Central memory CD8-positive, alpha-beta T cell (primary cell): ENCODE measurements at places on chromosomes 16 and 17.

GRCh38 chr17:71337938-71338337 is 782.9 kb upstream of the SOX9 start:
- DNase-seq = no peak

DNA sequence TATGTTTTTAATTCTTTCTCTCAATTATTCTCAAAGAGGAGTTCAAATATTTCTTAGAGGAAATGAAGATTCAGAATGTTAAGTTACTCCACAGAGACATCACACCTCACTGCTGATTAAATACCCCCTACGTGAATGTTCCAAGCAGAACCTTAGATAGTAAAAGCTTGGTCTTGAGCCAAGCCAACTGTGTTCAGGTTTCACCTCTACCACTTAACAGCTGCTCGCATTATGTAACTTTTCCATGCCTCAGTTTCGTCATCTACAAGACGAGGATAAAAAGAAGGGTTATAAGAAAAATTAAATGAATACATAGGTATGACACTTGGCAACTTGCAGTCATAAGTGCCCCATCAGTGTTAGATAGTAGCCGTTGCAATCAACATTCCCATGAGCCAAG is 356.2 kb downstream of the RBFOX1 start:
- no peak for DNase-seq

DNA sequence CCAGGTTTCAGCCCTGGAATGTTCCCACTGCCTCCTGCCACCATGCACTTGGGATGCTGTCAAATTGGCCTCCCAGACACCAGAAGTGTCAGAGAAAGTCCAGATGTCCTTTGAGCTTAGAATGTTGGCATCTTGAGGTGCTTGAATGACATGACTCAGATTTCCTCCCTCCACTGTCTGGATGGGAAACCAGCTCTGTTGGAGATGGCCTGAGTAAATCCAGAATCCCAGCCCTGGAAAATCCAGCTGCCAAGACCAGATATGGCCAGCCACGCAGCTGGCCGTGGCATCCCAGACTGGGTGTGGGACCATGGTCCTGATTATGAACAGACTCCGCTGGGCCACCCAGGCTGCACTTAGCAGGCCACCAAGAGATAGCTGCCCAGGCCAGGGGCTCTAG is 57.0 kb upstream of the CLEC3A start:
- DNase-seq = no peak

DNA sequence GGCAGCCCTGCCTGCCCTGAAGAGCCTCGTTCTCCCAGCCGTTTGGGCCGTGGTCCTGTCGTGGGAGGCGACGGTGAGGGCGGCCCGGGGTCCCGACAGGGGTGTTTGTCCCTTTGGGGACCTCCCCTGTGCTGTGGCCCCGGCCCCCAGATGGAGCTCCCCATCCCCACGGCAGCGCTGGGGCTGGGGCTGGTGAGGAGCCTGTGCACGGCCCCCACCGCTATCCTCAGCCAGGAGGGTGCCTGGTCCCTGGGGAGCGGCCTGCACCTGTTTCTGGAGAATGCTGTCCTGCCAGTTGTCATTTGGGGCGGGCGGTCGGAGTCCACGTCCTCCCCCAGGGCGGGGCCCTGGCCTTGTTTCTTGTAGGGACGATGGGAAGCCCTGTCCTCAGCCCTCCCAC is 6.6 kb downstream of the CAPN15 start:
- DNase-seq = no peak

GRCh38 chr16:47079860-47080259 is 63.9 kb downstream of the NETO2 start:
- DNase-seq = no peak

DNA sequence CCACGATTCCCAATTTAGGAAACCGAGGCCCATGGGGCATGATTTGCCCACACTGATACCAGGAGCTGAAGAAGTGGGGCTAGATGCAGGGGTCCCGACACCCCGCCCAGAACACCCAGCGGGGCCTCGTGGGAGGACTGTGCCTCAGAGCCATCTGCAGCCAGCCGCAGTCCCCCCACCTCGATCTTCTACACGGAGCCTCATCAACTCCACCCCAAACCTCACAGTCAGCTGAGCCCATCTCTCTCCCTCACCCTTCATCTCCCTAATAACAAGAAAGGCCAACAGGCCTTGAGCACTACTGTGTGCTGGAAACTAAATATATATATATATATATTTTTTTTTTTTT is 4.2 kb downstream of the ITGAE start:
- DNase-seq = no peak

DNA sequence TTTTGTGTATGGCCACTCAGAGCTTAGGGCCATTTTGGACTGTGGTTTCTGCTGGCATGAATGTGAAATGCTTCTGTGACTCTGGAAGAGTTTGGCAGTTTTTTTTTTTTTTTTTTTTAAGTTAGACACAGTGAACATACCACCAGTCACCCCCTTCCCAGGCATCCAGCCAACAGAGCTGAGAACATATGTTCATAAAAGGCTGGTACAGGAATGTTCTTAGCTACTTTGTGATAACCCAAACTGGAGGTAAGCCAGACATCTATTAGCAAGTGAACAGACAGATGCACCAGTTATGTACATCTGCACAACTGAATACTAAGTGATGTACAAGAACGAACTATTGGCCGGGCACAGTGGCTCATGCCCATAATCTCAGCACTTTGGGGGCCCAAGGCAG is 92.7 kb downstream of the ABCC1 start:
- DNase-seq = no peak

- DNase-seq = no peak
Observed at GRCh38 chr16:11200592-11200991, 55.4 kb downstream of the SOCS1 start.

GRCh38 chr16:88468275-88469129 is 15.4 kb downstream of the ZFPM1 start:
- DNase-seq = no peak

GRCh38 chr16:64051824-64052223 is 1070.0 kb downstream of the CDH11 start:
- no peak for DNase-seq

GRCh38 chr16:13866073-13866472 is 53.9 kb upstream of the ERCC4 start:
- DNase-seq = no peak

DNA sequence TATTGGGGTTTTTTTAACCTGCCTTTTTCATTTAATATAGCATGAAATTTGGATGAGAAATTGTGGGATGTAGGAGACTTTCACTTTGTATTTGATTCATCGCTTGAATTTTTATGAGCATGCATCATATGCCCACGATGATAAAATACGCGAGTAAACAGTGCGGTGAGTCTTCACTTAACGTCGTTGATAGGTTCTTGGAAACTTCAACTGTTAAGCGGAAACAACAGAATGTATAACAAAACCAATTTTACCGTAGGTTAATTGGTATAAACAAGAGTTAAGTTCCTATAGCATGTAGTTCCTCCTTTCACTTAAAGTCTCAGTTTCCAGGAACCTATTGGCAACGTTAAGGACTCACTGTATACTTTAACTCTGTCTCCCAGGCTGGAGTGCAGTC is 28.7 kb downstream of the MMP15 start:
- DNase-seq = no peak

GRCh38 chr17:80998118-80998747 is 6.6 kb downstream of the CHMP6 start:
- no peak for DNase-seq

- no peak for DNase-seq
Observed at GRCh38 chr17:61504697-61505096, 52.5 kb downstream of the TBX4 start.

DNA sequence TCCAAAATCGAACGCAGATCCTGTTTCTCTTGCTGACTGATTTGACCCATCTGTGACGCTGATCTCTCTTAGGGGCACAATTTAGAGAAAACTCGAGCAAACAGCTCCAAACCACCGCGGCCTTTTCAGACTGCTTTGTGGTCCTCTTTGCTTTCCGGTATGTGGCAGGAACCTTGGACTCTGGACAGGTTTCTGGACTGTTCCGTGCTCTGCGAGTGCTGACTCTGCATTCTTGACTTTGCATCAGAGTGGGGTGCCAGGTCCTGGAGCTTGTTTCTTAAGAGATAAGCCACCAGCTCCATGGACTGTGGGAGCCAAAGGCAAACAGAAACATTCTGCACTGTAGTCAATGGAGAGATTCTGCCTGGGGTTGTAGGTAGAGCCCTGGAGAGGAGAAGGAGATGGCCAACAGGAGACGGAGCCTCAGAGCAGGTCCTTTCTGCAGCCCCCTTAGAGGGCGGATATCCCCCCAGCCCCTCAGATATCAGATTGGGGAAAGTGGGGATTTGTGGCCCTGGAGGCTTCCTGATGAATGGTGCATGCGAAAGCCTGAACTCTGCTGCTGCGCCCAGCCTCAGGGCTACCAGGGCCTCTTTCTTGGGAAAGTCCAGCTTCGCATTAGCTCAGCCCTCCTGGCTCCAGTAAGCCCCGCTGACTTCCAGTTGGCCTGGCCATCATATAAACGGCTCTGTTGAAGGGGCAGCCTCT is 65.6 kb downstream of the WIPI1 start:
- DNase-seq = peak; percentile 2

- DNase-seq = no peak
Observed at GRCh38 chr17:38510421-38511149, 82.3 kb downstream of the ARHGAP23 start.

- DNase-seq = no peak
Observed at GRCh38 chr16:11611871-11612664, 25.3 kb upstream of the LITAF start.

DNA sequence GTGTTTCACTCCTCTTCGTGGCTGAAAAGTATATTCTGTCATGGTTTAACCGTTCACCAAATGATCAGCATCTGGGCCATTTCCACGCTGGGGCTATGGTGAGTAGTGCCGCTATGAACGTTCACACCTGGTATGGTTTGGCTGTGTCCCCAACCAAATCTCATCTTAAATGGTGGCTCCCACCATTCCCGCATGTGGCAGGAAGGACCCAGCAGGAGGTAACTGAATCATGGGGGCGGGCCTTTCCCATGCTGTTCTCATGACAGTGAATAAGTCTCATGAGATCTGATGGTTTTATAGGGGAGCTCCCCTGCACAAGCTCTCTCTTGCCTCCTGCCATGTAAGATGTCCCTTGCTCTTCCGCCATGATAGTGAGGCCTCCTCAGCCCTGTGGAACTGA is 45.7 kb upstream of the ZNF469 start:
- DNase-seq = no peak

GRCh38 chr17:43830510-43831140 is 2.3 kb downstream of the MPP3 start:
- no peak for DNase-seq

GRCh38 chr17:2395258-2396181 is 5.3 kb downstream of the MNT start:
- no peak for DNase-seq

GRCh38 chr16:57761301-57761700 is 25.7 kb downstream of the KATNB1 start:
- DNase-seq = no peak

- DNase-seq = no peak
Observed at GRCh38 chr17:51933647-51934046, 224.9 kb downstream of the CA10 start.

DNA sequence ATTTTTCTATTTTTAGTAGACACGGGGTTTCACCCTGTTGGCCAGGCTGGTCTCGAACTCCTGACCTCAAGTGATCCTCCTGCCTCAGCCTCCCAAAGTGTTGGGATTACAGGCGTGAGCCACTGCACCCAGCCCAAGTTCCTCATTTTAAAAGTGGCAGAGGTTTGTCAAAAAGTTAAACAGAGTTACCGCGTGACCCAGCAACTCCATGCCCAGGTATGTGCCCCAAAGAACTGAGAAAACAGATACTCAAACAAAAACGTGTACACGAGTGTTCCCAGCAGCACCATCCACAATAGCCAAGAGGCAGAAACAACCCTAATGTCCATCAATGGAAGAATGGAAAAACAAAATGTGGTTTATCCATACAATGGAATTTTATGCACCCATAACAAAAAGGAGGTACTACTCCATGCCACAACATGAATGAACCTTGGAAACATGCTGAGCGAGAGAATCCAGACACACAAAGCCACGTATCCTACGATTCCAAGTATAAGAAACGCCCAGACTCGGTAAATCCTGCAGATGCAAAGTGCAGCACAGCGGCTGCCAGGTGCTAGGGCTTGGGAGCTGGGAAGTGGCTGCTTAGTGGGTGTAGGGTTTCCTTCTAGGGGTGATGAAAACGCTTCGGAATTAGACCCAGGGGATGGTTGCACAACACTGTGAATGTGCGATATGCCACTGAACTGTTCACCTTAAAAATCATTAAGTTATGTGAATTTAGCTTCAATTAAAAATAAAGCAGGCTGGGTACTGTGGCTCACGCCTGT is 24.8 kb downstream of the ADCY9 start:
- DNase-seq = no peak

- no peak for DNase-seq
Observed at GRCh38 chr17:64036198-64036922, 15.9 kb upstream of the ICAM2 start.

DNA sequence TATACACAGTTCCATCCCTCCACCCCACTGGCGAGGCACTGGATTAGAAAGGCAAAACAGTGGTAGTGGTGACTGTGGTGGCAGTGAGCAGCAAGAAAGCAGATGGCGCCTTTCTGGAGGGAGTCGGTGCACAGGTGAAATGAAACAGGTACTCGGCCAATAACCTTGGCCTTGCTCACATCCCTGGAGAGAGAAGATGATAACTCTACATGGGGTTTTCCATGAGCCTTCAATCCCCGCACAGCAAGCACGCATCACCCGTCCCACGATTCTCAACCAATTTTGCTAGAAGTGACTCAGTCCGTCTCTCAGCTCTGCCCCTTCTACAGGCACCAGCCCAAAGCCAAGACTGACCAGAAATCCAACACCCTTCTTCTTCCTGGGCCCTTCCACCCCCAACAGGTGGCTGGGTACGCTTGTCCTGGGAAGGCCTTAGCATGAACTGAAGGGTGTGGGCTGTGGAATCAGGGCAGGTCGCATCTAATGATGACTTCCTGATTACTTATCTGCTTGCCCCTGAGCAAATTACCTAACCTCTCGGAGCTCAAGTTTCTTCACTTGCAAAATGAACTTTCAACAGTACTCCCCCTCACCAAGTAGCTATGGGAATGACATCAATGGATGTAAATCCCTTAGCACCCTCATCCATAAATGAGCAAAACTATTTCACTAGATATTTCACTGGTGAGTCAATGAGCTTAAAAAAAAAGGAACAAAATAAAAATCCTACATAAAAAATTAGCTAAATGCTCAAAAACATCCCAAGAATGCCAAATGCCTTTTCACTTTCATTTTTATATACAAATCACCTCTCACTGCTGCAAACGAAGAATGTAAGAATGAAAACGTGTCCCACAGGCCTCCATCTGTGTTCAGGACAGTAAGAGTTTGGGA is 18.0 kb downstream of the XPO6 start:
- DNase-seq = no peak

GRCh38 chr16:9903-10665 is 43.3 kb downstream of the POLR3K start:
- no peak for DNase-seq
